ENCODE measurements at places on chromosomes 6 and 20.

DNA sequence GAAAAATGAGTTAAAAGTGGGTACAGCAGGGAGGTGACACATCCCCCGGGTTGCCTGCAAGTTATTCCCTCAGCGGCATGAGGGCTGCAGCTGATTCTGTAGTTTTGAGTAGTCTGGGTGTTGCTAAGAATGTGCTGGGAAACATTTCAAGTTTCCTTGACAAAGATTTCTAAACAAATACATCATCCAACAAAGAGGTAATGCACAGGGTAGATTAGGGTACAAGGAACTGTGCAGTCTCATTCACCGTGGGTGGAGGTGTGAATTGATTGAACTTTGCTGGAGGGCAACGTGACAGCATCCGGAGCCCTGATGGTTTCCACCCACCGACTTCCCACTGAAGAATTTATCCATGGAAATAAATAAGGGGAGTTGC is 21.8 kb downstream of the CASS4 start:
- no peak for DNase-seq

GRCh38 chr6:51678905-51679620 is 408.4 kb downstream of the PKHD1 start:
- DNase-seq, result no peak

GRCh38 chr6:105611606-105612005 is 208.7 kb upstream of the PREP start:
- no peak for DNase-seq

DNA sequence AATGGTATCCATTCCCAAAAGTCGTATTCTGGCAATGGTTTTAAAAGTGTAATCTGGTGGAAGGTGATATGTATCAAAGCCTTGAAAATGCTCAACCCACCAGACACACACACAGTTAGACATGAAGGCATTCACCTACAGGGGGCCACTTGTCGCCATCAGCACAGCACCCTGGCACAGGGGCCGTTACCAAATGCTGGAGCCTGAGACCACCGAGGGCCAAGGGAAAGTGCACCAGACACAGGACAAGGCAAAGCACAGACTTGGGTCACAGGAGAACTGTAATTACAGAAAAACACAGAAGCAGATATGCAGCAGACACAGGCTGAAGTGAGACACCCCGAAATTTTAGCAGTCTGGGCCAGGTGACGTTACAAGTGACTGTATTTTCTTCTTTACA is 9.3 kb downstream of the TAF4 start:
- DNase-seq, result no peak

GRCh38 chr20:32523613-32524213 is 61.4 kb downstream of the NOL4L start:
- DNase-seq, result no peak

- DNase-seq, result no peak
Measured at GRCh38 chr6:168641446-168641845, 200.5 kb downstream of the SMOC2 start.

GRCh38 chr6:36147294-36147693 is 17.0 kb downstream of the MAPK13 start:
- DNase-seq, result no peak

- DNase-seq, result no peak
Measured at GRCh38 chr6:81747327-81747726, 5.2 kb downstream of the TENT5A start.

DNA sequence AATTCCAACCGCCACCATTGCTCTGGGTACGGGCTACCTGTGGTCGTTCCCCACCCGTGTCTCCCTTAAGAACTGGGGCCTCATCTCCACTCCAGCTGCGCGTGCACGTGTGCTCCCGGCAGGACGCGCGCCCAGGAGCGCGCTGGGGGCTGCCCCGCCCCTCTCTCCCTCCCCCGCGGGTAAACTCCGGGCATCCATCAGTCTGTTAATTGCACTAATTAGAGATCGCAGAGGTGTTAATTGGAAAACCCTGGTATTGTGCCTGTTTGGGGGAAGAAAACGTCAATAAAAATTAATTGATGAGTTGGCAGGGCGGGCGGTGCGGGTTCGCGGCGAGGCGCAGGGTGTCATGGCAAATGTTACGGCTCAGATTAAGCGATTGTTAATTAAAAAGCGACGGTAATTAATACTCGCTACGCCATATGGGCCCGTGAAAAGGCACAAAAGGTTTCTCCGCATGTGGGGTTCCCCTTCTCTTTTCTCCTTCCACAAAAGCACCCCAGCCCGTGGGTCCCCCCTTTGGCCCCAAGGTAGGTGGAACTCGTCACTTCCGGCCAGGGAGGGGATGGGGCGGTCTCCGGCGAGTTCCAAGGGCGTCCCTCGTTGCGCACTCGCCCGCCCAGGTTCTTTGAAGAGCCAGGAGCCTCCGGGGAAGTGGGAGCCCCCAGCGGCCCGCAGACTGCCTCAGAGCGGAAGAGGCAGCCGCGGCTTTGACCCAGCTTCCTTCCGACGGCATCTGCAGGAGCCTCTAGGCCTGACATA is 14.4 kb downstream of the FOXP4 start:
- DNase-seq, result no peak

GRCh38 chr6:161465403-161465802 is 191.5 kb upstream of the AGPAT4 start:
- no peak for DNase-seq

- no peak for DNase-seq
Measured at GRCh38 chr20:39850821-39851330, 838.2 kb downstream of the MAFB start.

- DNase-seq, result peak; percentile 89
Measured at GRCh38 chr6:157221049-157221816, 102.1 kb downstream of the TMEM242 start.

DNA sequence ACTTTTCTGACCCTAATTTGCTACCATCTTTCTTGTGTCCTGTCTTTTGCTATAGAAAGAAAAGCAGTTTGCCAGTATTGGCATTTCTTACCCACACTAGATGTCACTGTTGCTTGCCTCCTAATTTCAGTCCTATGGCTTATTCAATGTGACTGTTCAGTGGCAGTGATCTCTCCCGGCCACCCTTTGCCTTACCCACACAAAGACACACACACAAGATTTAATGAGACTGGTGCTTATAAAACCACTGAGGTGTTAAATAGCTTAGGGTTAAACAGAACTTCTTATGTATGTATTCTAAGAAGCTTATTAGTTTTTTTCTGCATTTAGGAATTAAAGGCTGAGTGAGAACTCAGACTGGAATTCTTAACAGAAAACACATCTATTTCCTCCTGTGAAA is 233.6 kb upstream of the ASCC3 start:
- DNase-seq, result no peak

DNA sequence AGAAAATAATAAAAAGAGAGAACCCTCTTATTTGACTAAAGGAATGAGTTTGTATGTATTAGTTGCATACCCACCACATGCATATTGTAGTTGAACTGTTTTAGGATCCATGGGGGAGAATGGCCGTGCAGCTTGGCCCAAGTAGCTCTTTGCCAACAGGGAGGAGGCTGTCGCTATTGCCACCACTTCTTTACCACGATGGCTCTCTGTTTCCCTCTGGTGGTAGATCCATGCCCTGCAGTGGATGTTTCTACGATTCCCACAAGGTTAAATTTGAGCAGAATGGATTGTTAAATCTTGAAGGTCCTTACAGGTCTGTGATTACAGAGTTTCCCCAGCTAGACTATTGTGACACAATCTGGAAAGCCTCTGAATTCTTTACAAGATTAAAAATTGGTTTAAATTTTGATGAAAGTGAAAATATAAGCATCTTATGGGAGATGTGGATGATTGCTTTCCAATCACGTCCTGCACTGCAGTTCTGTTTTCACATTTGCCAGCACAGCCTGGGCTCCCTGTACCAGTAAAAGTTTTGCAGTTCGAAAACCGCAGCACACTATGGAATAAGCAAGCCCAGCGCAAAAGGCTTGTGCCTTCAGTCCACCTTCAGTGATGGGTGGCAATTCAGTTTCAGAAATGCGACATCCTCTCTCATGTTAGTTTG is 34.4 kb upstream of the FNDC1 start:
- no peak for DNase-seq

DNA sequence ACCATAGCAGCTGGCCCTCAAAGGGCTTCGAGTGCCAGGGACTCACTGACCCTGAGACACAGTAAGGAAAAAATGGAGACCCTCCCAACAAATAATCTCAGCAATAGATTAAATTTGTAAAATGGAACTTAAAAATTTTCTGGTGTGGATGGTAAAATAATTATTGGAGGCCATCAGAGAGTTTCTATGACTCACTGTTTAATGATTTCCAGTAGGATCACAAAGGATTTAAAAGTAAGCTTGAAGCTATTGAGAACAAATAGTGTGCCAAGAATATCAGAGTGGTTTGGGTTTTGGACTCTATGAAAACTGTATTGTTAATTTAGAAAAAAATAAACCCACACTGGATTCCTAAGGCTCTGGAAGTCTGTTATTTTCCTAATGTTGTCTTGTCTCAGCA is 115.2 kb upstream of the AKIRIN2 start:
- no peak for DNase-seq

- DNase-seq, result no peak
Measured at GRCh38 chr6:102553214-102553613, 1159.7 kb downstream of the GRIK2 start.

DNA sequence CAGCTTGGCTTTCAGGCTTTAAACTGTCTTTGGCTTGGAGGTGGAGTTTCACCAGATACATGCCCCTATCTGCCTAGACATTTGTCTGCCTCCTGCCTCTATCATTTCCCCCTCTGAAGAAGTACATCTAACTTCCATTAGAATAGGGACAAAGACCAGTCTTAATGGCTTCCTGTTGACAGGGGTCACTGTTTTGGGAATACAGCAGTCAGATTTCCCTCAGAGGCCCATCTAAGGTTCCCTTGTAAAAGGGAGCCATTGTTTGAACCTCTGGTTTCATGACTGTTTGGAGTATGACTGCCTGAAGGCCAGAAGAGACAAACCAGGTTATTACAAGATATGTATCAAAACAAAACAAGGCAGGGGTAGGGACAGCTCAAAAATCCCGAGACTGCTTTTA is 665.7 kb upstream of the GJE1 start:
- no peak for DNase-seq

DNA sequence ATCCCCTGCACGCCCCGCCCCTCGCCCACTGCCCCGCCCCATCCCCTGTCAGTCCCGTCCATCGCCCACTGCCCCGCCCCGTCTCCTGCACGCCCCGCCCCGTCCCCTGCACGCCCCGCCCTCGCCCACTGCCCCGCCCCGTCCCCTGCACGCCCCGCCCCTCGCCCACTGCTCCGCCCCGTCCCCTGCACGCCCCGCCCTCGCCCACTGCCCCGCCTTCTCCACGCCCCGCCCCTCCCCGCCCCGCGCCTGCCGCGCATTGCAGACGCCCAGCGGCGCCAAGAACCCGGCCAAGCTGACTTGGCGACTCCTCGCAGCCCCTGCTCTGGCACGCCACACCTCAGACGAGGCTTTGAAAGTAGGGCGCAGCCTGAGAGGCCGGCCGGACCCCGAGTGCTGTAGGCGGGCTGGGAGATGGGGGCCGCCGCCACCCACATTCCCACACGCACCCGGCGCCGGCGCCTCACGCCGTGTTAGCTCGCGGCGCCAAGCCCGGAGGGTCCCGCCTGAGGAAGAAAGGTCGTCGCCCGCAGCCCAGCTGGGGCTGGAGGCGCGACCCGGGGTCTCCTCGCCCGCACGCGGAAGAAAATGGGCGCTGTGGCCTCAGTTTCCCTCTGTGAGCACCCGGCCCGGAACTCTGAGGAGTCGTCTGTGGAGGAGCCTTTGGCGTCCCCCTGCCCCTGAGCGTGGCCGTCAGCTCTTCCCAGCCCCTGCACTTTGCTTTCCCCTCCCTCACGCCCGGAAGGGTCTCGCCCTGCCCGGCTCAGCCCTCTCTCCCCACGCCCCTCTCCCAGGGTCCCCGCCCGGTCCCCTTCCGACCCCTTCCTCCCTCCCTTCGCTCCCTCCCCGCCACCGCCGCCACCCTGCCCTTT is at the start of gene RAD21L1:
TSS of gene RAD21L1 (plus strand) at position 262 of the 872 bp plus-strand sequence. CDS start 2,410 bp downstream, outside the sequence.
- DNase-seq, result peak; percentile 91

DNA sequence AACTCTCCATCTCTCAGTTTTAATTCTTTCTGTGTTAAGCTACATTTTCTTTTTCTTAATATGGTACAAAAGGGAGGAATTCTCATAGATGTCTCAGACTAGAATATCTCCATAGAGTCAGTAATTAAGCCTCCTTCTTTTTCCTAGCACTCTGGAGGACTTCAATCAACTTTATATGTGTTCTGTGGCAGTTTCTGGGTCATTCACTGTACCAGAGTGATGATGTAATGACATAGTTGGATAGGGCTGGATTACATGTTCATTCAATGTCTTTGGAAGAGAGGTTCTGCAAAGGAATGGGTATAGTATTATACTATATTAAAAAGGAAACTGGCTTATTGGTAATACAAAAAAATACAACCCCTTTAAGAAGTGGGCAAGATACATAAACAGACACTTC is 318.3 kb upstream of the OPRM1 start:
- no peak for DNase-seq

GRCh38 chr20:51418137-51418529 is 124.4 kb downstream of the NFATC2 start:
- no peak for DNase-seq

DNA sequence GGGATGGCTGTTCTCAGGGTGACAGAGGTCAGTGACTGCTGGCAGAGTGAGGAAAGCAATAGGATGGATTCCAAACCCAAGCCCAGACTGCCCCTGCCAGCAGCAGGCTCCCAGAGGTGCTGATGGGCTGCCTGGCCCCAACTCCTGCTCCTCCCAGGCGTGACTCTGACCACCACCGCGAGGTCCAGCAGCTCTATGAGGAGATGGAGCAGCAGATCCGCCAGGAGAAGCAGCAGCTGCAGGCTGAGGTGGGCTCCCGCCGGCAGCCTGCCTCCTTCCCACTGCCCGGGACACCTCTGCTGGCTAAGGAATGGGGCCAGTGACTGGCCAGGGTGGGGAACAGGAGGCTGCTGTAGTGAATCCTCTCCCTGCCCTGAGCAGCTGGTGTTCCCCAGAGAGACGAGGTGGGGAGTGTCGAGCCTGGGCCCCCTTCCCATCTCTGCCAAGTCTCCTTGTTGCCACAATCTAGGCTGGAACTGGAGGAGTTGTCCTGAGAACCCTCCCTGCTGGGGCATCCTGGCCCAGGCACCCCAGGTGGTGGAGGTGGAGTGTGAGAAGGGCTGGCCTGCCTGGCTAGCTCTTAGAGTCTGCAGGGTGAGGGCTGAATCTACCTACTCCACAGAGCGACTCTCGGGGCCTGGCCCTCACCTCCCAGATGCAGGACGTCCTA is 20.4 kb downstream of the RAB44 start:
- DNase-seq, result no peak

GRCh38 chr6:104606361-104606760 is 253.4 kb downstream of the HACE1 start:
- DNase-seq, result no peak

- DNase-seq, result no peak
Measured at GRCh38 chr6:136809091-136809860, 13.1 kb upstream of the PEX7 start.

- DNase-seq, result no peak
Measured at GRCh38 chr20:50306478-50307423, 116.1 kb downstream of the CEBPB start.

GRCh38 chr6:76852776-76853175 is 610.5 kb downstream of the HTR1B start:
- DNase-seq, result no peak
